ENCODE measurements at places on chromosomes 7 and 10.

DNA sequence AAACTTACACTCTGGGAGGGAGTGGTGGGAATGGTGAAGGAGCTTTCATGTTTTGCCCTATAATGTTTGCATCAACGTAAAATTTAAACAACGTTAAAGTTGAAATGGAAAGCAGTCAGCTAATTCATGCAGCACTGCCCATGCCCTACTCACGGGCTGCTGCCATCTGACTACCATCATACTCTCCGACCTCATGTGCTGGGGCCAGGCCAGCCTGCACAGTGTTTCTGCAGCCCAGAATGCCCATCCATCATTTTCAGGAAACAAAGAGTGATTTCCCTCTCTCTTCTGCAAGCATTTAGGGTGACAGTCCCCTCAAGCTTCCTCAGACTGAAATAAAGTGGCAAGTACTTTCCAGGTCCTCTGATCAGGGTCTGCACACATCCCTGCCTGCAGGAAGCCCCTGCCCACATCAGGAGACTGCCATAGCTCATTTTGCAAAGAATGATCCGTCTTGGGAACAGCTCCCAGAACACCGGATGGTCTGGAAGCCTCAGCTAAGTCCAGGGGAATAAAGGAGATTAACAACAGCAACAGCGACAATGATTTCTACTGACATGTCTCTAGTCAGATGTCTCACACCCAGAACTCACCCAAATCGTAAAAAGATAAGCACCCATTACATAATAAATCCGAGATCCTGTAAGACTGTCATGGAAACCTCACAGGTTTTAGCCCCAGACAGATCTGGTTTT lies 40.3 kb downstream of the ARHGAP22 start:
- no peak for DNase-seq

- no peak for DNase-seq
Observed at GRCh38 chr7:50834679-50835078, 52.0 kb upstream of the GRB10 start.

DNA sequence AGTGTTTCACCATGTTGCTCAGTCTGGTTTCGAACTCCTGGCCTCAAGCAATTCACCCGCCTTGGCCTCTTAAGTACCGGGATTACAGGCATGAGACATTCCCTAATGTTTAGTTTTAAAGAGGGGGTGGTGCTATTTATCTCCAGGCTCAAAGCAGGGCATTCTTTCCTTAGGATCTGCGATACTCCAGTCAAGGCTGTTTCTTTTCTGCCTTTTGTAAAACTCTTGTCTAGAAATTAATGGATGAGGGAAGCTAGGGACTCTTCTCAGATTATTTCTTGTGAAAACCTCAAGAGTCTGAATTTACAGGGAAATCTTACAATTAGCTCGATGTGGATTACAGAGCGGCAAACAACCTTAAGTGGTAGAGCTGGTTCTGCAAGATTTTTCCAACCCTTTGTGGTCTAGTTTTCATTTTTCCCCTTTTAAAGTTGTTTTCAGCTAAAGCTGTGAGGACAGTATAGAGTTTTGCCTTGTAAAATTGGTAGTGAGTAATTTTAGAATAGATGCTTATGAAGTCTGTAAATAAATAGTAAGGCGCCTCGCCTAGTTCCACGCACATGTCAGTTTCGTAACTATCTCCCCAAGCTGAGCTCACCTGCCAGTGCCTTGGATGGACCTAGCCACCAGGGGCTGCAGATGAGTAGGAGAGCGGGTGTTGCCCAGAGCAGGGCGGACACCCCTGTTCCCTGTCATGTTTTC lies 53.1 kb downstream of the CUX1 start:
- no peak for DNase-seq

DNA sequence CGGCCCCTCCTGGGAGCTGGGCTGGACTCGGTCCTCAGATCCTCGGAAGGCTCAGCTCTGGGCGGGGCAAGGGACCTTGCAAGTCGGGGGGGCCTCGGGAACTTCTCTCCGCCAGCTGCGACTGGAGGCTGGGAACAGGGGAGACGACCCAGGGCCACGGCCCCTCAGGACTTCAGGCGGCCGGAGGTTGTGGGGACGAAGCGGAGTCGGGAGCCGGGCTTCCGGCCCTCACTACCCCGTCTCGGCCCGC lies 2.6 kb downstream of the ADIRF start:
- DNase-seq: no peak

- no peak for DNase-seq
Observed at GRCh38 chr10:88851706-88852105, at the start of gene ANKRD22. Gene ANKRD22, minus strand, starts transcription at chr10:88851844. Its CDS starts 237 bp downstream, at chr10:88851607.

- DNase-seq: no peak
Observed at GRCh38 chr7:83452256-83452655, 196.7 kb downstream of the SEMA3E start.

GRCh38 chr10:124943301-124944092 lies 1.6 kb downstream of the ZRANB1 start:
- DNase-seq: no peak

GRCh38 chr10:127102176-127102575 lies 94.2 kb downstream of the INSYN2A start:
- DNase-seq: no peak

DNA sequence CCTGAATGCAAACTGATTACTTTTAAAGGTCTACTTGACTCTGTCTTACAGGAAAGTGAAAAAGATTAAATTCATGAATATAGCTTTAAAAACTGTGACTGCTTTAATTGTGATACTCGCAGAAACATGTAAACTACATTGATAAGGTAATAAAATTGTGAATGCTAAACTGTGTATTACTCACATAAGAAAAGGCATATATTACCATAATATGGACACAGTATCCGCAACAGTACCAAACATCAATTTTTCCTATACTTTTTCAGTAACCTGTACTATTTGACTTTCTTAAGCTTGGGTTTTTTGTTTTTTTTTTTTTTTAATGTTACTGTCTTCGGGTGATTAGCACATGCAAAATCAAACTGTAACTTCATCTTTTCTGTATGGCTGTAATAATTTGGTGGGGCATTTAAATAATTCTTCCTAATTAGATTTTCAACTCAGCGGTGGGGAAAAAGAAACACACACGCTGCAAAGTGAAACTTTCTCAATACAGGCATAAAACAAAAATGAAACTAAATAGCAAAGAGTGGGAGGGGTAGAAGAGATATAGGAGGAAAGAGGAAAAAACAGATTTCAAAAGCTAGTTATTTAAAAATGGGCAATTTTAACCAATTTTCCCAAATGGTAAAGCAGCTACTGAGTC lies 23.2 kb downstream of the NT5C3A start:
- no peak for DNase-seq

- no peak for DNase-seq
Observed at GRCh38 chr10:91313-91712, 42.2 kb upstream of the TUBB8 start.

- DNase-seq: no peak
Observed at GRCh38 chr10:122519144-122519543, 41.4 kb upstream of the DMBT1 start.

DNA sequence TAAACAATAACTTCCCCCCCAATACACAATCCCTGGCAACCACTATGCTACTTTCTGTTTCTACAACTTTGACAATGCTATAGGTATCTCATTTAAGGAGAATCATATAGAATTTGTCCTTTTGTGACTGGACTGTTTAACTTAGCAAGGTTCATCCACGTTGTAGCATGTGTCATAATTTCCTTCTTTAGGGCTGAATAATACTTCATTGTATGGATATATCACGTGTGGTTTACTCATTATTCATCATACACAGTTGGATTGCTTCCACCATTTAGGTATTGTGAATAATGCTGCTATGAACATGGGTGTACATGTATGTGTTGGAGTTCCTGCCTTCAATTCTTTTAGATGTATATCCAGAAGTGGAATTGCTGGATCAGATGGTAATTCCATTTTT lies 111.0 kb downstream of the LMBR1 start:
- no peak for DNase-seq

DNA sequence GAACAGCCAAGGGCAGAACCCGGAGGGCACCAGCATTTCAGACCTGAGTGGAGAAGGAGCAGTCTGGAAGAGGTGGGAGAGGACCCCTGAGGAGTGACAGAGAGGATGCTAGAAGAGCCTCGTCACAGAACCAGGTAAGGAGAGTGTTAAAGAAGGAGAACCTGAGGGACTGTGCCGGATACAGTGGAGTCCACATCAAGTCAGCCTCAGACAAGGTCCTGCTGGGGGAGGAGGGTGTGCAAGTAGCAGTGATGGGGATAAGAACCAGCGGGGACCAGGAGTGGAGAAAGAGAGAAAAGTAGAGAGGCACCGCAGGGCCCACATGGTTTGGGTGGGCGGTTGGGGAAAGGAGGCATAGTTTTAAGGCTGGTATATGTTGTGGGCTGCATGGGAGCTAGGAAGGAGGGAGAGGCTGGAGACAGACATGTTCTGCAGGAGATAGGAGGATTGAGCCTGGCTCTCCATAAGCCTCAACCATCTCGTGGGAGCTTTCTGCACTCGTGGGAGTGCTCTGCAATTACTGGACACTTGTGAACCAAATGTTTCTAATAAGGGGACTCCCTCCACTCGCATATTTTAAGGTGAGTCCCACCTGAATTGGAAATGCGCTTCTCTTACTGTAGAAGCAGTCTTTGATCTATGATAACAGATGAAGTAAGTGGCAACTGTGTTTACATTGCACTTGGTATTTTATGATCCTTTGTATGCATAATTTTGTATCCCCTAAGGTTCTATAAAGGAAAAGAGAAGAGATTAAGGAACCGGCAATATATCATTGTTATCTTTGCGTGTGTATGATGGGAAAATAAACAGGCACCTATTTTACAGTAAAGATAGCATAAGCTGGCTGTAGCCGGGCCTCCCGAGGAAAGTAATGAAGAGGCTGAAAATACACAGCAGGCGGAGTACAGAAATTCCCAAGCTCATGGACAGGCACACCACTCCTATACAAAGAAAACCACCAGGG lies 154.8 kb downstream of the ADAM12 start:
- DNase-seq: no peak

DNA sequence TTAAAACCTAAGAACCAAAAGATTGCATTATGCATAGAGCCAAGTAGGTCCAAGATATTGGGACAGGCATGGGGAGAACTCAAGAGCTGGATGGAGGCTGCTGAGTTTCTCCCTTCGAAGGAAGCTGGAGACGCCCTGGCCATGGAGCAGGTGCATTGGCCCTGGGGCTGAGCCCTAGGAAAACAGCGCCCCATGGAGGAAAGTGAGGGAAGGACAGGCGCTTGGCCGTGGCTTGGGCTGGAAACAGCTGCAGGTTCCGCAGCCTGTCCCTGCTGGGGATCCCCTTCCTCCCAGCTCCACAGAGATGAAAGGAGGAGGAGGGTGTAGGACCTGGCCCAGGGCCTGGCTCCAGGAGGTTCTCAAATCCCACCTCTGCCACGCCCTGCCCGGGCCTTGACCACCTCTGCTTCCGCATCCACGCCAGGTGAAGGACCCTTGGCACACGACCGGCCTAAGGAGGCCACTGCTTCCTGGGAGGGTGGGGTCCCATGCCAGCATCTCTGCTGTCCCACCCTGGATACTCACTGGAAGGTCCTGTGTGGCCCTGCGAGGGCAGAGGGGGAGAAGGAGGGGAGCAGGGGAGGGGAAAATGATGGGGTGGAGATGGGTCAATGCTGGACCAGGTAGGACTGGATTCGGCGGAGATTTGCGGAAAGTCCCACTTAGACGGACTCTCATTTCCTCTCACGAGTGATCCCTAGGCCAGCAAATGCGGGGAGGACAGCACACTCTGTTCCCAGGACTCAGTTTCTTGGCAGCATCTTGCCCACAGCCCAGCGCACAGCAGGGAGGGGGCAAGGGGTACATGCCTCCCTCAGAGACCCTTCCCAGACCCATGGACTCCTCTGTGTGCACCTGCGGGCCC lies 258.6 kb upstream of the TCERG1L start:
- no peak for DNase-seq

DNA sequence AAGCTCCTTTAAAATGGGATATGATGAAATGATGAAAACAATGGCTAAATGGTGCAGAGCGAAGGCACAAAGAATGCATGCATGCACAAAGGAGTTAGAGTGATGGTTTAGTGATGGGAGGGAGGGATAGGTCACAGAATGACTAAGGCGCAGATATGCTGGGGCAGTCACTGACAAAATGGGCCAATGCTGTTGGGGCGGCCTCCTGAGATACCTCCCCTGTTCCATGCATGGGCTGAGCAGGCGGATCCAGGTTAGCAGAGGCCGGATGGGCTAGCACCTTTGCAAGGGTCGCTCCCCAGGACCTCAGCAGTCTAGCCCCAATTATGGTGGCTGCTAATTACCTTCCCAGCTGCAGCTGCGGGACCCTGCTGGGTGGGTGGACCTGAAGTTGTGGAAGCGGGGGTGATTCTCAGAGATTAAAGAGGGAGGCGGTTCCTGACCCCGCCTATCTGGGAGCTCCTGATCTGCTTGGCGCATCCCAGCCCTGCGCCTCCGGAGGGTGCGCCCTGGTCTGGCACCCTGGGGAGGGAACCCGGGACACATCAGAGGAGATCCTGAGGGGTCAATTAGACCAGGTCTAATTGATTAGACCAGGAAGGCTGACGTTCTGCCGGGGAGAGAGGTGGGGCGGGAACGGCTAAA lies 175.0 kb downstream of the CYP26A1 start:
- DNase-seq: no peak

- DNase-seq: no peak
Observed at GRCh38 chr7:7703427-7703826, 15.0 kb downstream of the RPA3 start.

DNA sequence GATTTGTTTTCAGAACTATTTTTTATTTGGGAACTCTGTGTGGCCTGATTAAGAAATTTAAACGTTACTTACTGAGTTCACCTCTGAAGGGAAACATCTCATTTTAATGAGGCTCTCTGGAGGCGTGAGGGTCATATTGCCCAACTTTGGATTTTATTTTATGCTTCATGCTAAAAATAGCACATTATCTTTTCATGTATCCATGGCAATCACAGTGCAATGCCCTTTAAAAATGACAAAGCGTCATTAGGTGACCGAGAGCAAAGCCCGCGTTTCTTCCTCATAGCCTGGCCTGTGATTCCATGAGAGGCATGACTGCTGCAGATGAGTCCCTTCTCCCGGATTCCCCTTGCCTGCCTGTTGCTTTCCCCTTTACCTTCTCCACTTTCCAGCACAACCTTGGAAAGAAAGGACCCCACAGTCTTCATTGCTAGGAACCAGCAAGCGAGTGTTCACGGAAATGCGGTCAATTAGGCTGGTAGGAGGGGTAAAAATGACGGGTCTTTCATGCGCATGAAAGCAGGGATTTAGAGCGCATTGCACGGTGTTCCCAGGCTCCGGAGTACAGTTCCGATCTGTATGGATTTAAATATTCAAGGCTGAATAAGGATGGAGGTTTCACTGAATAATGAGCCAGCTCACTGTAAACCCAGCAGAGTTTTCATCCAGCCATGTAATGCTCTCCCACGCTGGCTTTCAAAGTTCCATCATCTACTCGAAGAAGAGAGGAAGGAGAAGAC lies 98.2 kb upstream of the PITRM1 start:
- no peak for DNase-seq

DNA sequence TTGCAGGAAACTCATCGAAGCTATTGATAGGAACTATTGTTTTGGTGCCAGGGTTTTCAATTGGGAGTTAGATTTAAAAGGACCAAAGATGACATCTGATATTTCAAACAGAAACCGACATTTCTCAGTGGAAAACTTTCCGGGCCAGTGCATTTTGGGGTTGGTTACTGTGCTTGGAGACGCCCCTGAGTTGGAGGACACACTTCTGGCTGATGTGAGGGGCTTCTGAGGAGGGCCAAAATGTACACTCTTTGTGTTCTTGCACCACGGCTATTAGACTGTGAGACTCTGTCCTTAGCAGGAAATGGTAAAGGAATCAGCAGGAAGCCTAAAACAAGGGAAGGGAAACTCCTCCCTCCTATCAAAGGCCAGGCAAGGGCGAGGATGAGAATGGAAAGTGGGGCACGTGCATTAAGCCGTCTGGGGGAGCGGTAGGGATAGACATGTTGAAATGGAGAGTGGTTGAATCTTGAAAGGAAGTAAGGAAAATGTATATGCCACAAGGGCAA lies 1.8 kb upstream of the SRGN start:
- no peak for DNase-seq

Data from stimulated activated naive B cell treated with anti-CD40 and anti-IgM and Interleukin-4, amounts not matched to agents 10 μg/mL and 1 μg/mL and 100 μg/mL, for 72 hours (primary cell).